ENCODE measurements at places on chromosomes 2 and 18. TPM values are rescaled to one million over a fixed set of nuclear protein-coding genes. Genes with fewer than 3 reads are reported as not detected.

CHST9 gene
- total RNA-seq, result not detected

FABP1 gene
- not detected for total RNA-seq

REEP1 gene
- not detected for total RNA-seq

DNA sequence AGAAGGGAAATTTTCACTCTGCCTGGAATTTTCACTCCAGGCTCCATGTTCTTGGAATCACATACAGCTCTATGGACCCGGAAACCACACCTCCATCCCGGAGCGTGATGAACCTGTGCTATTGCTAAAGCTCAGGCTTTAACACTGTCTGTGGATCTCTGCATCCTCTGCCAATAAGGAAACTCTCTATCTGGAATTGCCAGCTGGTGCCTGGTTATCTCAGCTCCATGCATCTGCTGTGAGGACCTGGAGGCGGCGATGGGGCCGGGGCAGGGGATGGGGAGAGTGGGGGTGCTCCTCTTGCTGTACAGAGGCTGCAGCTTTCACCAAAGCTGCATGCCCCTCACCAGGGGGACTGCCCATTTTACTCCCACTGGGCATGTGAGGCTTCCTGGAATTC lies 754.0 kb upstream of the SOX11 start:
- DNase-seq, result no peak

TTC39C gene
- total RNA-seq, result 54.8 TPM

All from natural killer cell treated with Interleukin-12 subunit alpha and Interleukin-12 subunit beta and Interleukin-15 and Interleukin-18, amount 100 ng/mL, for 72 hours (primary cell).